Keratinocyte (primary cell): ENCODE measurements at places on chromosomes 12 and 14. TPM values are rescaled to one million over a fixed set of nuclear protein-coding genes. Genes with fewer than 3 reads are reported as not detected.

The FITM1 gene
- 0.13 TPM in 1 of 3 replicates, not detected in the others for polyA plus RNA-seq

DNA sequence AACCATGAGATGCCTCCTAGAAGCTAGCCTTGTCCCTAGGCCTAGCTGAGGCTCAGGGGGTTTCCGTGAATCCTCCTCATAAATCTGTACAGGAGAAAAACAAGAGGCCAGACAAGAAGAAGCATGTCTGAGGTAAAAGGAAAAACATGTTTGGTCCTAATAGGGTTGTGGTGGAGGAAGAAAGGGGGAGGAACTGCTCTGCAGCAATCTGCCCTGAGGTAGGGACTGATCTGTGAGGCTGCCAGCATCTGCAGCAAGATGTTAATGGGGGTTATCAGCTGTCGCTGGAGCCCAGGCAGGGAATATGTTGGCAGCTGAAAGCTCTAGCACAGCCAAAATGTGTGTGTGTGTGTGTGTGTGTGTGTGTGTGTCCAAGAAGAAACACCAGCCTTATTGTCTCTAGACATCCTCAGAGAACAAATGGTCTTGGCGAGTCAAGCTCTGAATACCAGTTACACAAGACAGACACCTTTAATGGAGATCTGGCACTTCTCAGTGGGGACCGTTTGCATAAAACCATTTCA is 218.5 kb downstream of the NUAK1 start:
- DNase-seq = peak; percentile 46

The TAS2R14 gene
- polyA plus RNA-seq = 0.58 to 1.2 TPM (median 0.63 TPM) in 3 replicates

The SYCP3 gene
- 0.09 to 0.16 TPM (median 0.13 TPM) in 3 replicates for polyA plus RNA-seq

DNA sequence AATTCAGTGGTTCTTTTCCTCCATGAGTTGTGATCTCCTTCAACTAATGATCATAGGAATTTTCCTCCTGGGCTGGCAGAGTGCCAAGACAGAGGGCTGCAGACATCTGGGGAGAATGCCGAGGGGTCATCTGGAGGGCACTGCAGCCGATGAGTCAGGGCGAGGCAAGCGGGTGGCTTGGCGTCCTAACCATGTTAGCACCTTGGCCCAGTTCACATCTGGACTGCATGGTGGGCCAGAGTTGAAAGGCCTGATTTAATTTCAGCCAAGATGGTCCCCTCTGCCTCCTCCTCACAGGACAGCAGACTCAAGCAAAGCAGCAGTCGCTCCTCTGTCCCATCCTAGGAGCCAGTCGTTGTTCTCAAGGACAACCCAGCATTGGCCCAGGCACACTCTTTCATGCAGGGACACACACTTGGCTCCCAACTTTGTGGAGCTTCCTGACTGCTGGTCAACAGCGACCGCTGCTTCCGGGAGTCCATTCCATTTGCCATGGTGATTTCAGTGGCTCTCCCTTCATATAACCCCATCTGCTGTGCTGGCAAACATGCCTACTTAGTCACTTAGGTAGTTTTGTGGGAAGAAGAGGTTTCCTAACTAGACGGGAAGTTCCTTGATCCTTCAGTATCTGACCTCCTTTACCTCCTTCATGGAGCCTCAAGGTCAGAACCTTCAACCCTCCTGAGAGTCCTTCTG is 161.8 kb downstream of the TTC8 start:
- no peak for DNase-seq

GRCh38 chr14:85146779-85147178 is 383.2 kb upstream of the FLRT2 start:
- no peak for DNase-seq

DNA sequence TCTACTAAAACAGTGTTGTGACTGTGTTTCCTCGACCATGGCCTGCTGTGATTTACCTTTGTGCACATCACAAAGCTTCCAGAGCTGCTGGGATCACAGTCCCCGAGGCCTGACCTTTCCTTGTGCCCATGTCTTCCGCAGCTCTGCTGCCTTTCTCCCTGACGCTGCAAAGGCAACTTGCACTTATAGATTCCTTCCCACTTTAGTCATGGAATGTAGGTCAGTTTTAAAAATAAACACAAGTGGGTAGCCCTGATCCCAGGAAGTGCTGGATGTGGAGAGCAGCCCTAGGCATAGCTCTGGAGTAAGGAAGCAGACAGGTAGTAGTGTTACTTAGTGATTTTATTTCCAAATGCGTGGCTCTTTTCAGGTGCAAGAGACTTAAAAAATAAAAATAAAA is 825.7 kb downstream of the AACS start:
- DNase-seq = no peak

- no peak for DNase-seq
These were observed 11.4 kb upstream of the BCAT1 start for GRCh38 chr12:24960222-24960855.

GRCh38 chr12:96570579-96570978 is 81.2 kb downstream of the CFAP54 start:
- DNase-seq = no peak

GRCh38 chr14:101177301-101177971 is 273.9 kb upstream of the RTL1 start:
- DNase-seq = no peak

The OTOGL gene
- 0.01 to 0.08 TPM (median 0.01 TPM) in 3 replicates for polyA plus RNA-seq

DNA sequence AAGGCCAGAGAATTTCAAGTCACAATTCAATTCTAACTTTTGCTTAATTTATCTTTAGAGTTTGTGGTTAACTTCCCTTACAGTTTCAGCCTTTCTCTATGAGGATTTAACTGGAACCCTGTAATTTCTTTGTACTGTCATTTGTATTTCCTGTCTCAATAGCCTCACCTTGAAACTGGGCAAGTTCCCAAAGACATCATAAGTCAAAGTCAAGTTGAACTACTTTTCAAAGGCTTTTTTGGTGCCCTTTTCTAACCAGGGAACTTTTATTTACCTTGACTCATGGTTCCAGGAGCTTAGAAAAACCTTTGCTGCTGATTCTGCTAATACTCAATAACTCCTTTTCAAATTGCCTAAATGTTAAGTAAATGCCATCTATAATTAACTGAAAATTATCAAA is 200.8 kb upstream of the KRR1 start:
- DNase-seq = no peak

- no peak for DNase-seq
These were observed 9.0 kb downstream of the SERPINA6 start for GRCh38 chr14:94313991-94314655.

- DNase-seq = no peak
These were observed 42.4 kb downstream of the ATXN2 start for GRCh38 chr12:111556676-111557075.

DNA sequence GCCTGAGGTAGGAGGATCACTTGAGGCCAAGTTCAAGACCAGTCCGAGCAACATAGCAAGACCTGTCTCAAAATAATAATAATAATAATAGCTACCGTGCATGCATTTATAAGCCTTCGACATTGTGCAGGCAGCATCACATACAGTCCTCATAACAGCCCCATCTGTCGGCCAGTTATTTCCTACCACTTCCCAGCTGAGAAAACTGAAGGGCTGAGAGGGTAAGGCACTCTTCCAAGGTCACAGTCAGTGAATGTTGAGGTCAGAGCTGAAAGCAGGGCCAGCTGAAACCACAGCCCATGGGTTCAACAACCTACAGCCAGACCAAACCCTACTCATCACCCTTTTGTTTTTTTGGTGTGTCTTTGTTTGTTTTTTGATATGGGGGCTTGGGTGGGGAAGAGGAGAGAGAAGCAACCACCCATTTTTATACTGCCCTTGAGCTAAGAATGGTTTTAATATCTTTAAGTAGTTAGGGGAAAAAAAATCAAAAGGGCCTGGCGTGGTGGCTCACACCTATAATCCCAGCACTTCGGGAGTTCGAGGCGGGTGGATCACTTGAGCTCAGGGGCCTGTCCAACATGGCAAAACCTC is 16.8 kb upstream of the ITPK1 start:
- DNase-seq = no peak

The SSTR1 gene
- 0.03 to 0.05 TPM in 2 of 3 replicates, not detected in the other for polyA plus RNA-seq

DNA sequence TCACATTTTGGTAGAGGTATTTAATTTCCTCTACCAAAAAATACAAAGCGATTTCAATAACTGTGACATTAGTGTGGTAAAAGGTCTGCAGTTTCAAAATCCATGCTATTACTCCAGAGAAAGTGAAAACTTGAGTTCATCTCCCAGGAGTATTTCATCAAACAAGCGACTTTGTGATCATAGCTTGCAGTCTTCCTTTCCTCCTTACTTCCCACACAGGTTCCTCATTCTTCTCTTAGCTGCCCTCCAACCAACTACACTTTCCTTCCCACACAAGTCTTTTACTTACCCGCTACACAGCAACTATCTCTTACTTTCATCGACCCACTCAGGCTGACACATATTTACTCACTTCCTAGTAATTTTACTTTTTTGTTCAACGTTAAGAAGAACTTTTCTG is 413.4 kb upstream of the USP15 start:
- DNase-seq = no peak

The FIGNL2 gene
- polyA plus RNA-seq = not detected in 3 replicates
